ENCODE measurements at places on chromosomes 1 and 21. TPM values are rescaled to one million over a fixed set of nuclear protein-coding genes. Genes with fewer than 3 reads are reported as not detected.
A peak's percentile ranks its signal among the peaks of the same experiment; 100 is the strongest.

- no peak overlapping the region for H3K27ac ChIP-seq
- H3K4me3 ChIP-seq = no peak overlapping the region
- no peaks in the 10 kb centered on the region for H3K4me1 ChIP-seq
- H3K36me3 ChIP-seq = no peaks in the 10 kb centered on the region
Observed at GRCh38 chr1:158719664-158720063, 856 bp downstream of the OR6K3 start.

DNA sequence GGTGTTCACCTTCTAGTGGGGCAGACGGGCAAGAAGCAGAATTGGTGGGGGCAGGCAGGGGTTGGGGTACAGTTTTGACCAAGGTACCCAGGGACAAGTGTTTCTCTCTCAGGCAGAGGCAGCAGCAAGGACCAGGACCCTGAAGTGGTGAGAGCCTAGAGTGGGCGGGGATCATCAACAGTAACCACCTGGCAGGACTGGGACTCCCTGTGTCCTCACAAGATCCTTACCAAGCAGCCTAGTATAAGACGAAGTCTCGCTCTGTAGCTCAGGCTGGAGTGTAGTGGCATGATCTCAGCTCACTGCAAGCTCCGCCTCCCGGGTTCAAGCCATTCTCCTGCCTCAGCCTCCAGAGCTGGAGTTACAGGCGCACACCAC lies 3.2 kb upstream of the NADK start:
- no peaks in the 10 kb centered on the region for H3K27me3 ChIP-seq
- no peak for DNase-seq
- H3K27ac ChIP-seq = peak overlapping the region; percentile 19
- H3K4me3 ChIP-seq = no peak overlapping the region

GRCh38 chr1:185069202-185069772 lies 23.9 kb downstream of the RNF2 start:
- H3K4me3 ChIP-seq = no peak overlapping the region
- H3K4me1 ChIP-seq = no peaks in the 10 kb centered on the region
- DNase-seq = no peak
- H3K27me3 ChIP-seq = no peaks in the 10 kb centered on the region

Gene IL10
- total RNA-seq = not detected
